ENCODE measurements at places on chromosomes 1 and 21.

DNA sequence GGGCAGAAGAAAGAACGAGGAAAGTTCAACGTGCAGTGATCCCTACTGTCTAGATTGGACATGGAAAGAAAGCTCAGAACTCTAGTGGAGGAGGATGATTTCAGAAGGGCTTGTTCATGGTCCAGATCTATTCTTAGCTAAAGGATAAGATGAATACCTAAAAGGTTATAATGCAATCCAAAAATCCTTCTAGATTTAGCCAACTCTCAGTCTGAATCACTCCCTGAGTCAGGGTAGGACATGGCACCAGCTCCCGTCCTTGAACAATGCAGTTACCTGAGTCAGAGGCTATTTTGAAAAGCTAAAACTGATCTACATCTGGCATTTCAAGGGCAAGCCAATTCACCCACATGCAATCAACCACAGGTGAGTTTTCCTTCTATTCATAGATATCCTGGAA lies 38.8 kb upstream of the HIVEP3 start:
- DNase-seq = no peak

GRCh38 chr1:210689826-210690225 lies 361.1 kb downstream of the HHAT start:
- DNase-seq = no peak

DNA sequence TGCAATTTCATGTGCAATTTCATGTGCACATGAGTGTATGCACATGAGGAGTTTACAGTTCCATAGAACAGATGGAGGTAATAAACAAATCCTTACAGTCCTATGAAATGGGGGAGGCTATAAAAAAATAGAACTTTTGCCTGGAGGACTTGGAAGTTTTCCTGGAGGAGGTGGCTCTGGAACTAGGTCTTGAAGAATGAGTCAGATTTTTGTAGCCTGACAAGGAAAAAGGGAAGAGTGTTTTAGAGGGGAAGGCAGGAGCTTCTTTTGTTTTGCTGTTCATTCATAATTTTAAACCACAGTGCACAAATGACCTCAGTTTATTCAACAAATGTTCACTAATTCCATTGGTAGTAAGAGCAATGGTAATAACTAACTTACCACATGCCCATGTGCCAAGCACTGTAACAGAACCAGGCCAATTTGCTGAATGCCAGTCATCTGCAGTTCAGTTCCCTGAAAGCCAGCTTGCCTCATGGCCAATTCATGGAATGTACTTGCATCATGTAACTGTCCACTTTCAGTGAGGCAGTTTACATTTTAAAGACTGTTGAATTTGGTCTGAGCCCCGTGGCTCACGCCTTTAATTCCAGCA lies 2.7 kb downstream of the DIO1 start:
- no peak for DNase-seq

GRCh38 chr1:67973051-67973450 lies 77.4 kb downstream of the DIRAS3 start:
- DNase-seq = no peak

DNA sequence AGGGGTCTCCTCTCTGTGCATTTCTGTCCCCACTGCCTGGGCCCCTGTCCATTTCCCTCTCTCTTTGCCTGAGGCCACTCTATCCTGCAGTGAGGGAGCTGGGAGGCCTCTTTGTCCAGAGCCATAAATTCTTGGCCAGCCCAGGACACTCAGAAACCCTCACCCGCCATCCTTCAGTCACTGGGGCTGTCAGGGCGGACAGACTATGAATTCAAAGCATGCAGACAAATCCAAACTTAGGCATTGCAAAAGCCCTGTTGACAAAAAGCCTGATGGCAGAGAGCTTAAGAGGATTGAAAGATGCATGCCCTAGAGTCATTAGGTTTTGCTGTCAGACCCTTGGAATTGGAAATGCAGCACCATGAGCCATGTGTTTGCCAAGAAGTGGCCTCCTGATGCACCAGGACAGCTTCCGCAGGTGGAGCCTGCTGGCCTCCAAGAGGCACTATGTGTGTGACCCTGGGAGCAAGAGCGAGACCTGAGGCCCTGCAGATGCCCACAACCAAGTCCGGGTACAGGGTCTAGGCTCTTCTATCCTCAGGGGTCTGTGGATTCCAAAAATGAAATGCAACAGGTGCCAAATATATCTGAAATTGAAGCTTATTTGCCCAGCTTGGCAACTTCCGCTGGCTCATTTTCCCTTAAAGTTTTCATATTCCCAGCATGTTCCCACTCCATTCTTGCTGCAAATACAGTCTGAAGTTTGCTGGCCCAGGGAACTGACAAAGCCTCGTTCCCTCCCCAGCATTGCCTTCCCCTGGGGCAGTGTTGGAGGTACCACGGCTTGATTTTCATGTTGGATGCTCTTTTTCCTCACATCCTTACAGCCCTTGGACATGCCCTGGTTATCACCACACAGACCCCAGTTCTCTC lies 177.9 kb downstream of the PGBD5 start:
- no peak for DNase-seq

Data from retinal pigment epithelial cell (primary cell).